ENCODE measurements at places on chromosomes 11 and 22.

DNA sequence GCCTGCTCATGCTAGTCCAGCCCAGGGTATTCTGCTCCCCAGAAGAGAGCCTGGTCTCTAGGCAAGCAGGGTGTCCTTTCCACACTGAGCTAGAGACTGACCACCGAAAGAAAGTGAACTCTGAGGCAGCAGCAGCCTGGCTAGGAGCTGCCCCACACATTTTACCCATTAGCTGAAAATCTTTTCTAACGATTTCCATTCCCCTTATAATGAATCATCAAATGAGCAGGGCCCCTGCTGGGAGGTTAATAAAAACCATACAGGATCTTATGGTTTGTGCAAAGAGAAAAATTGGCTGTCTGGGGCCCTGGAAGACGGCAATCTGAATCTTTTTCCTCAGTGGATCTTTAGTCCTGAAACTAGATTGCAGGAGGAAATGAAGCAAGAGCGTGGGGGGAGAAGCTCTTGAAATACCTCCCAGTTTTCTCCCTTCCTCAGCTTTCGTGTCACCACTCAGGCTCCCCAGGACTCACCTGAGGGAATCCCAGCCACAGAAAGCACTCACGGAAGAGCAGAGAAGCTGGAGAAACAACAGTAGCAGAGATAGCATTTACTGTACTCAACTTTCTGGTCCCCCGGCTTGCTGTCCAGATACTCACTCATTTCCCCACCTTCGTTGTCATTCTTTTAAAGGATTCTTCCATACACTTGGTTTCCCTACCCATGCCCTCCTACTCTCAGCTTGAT is 74.7 kb upstream of the CD44 start:
- DNase-seq: no peak

GRCh38 chr11:29243616-29244015 is 773.2 kb downstream of the KCNA4 start:
- DNase-seq: no peak

- peak; percentile 42 for DNase-seq
These were observed 572 bp upstream of the APLP2 start for GRCh38 chr11:130068986-130069658.

DNA sequence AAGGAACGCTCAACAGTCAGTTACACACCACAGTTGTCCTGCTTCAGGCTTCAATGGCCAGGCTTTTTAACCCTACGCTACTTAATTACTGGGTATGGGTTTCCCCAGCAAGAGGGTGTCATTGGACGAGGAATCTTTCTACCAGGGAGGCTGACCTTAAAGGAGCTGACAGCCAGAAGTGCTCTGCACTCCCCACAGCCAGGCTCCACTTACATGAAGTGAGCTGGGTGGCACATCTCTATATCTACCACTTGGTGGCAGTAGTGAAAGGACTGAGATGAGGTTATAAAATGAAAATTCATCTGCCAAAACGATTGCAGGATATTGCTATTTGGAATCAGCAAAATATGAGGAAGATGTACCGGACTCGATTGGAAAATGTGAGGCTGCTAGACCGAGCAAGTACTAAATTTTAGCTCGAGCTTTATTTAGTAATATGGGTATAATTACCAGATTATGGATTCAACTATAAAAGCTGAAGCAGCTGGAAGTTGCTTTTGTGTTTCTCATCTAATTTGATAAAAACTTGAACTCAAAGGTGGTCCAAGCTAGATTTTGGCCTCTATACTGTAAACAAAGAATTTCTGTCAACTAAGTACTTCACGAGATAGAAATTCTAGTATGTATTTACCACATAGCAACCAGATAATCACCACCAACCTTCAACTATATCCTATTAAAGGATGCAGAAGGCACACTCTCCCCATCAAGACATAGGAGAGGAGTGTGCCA is 53.9 kb upstream of the CEP126 start:
- DNase-seq: peak; percentile 11

- DNase-seq: no peak
These were observed 44.9 kb upstream of the ETS1 start for GRCh38 chr11:128632141-128632791.

- no peak for DNase-seq
These were observed 77.7 kb downstream of the KCNC1 start for GRCh38 chr11:17812091-17812864.

DNA sequence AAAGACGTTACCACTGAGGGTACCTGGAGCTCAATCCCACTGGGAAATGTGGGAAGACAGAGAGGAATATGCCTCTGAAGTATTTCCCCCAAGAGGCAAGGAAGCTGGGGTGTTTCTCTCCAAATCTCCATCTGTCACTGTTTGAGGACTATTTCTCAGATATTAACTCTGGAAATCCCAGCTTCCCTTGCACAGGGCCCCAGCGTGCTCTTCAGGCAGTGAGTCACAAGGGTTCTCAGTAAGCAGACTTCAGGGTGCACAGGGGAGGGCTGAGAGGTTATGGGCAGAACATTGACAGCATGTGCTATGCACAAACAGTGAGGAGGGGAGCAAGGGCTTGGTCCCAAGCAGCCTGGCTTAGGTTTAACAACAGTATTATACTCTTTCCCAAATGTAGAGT is 60.9 kb upstream of the EED start:
- DNase-seq: peak; percentile 31

DNA sequence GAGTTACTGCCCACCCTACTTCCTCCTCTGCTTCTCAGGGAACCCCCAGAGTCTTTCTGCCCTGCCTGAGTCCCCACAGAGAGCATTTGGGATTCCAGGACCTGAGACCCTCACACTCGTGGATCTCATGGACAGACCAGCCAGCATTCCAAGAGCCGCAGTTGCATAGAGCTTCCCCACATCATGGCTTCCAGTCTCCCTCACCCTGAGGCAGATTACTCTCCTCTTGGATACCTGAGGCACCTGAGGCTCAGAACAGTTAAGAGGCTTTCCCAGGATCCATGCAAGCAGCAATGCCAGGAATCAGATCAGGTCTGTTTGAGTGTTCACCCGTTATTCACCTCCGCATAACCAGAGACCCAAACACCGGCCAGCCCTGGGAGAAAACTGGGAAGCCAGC is 102.2 kb downstream of the TRIM29 start:
- DNase-seq: no peak

DNA sequence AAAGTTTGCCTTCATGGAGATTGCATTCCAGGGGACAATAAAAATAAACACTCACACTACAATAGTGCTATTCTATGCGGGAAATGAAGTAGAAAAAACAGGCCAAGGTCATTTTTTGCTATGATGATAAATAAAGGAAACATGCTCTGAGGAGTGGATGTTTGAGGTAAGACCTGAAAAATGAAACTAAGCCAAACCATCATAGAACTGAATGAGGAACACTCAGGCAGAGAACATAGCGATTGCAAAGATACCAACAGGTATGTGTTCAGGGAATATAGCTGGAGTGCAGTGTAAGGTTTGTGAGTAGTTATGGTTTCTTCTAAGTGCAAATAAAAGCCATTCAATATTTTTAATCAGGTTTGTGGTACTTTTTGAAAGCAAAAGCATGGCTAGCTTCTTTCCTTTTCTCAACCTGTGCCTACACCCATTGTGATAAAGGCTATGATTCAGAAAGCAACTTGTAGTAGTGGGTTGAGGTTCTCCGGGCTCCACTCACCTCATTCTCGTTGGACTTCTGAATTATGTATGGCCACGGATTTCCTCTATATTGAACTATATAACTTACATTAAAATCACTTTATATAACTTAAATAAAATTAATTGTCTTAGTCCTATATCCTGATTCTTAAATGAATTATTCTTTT is 278.2 kb upstream of the CHORDC1 start:
- DNase-seq: no peak

DNA sequence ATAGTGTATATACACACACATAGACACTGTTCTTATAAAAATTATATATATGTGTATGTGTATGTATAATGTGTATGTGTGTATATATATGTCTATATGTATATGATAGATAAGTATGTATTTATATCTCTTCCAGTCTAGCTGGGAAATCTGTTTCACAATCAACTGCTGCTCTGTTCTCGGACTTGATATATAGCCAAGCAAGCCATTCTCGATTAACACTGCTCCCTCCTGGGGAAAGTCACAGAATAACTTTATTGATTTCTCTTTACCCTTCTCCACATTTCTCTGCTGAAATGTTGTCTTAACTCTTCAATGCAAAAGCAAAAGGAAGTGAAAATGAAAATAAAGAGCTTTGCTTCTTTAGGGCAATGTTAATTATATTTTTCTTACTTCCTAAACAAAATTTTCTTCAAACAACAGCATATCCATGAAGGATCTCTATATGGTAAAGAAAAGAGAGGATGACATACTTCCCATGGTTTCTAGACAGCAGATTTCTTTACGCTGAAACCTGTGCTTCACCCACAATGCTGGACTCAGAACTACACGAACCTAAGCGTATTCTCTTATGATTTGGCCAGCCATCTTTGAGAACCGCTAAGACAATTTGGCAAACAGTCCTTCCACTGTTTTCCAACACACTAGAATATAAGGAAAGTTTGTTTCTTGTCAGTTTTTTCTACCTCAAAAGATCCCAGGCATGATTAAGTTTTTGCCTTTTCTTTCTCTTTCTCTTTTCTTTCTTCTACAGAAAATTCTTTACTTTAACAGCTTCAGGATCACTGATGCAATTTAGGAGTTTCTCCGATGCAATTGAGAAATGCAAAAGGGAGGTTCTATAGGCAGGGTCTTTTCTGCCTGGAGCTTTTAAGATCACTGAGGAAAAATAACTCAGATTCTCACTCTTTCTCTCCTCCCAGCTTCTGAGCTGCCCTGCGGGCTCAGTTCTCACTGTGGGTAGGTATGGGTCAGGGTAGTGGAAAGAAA is 1.9 kb downstream of the BLID start:
- no peak for DNase-seq

DNA sequence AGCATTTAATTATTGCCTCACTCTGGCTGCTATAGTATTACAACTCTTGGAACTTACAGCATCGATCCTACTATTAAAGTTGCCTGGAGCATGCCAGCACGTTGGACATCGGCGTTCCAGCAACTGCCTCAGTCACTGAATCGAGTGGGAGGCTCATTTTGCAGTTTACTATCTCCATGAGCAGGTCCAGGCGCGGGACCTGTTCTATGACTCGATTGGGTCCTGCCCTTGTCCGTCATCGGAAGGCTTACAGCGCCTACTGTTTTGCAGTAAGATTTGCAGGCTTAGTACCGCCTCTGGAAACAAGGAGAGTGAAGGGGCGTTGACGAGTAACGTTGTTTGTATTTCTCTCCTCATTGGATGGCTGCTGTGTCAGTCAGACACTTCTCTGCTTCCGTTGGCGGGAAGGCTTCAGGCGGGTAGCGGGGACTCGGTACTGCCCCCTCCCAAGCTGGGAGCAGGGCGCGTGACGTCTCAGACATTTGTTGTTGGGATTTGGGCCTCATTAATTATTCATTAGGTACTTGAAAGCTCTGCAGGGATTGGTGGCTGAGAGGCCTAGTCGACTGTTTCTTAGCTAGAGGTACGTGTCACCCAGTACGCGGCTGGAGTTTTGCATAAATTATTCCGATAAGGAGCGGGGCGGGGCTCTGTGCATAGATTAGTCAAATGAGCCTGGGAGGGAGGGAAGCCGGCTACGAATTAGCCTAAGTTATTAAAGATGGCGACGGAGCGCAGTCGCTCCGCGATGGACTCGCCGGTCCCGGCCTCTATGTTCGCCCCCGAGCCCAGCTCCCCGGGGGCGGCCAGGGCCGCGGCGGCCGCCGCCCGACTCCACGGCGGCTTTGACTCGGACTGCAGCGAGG is at the start of gene GTPBP1:
Gene GTPBP1 (plus strand): TSS at position 710 of the 866 bp plus-strand sequence. CDS start 12 bp downstream, at position 722.
- peak; percentile 100 for DNase-seq

- no peak for DNase-seq
These were observed 34.9 kb upstream of the PHOX2A start for GRCh38 chr11:72278905-72279304.

DNA sequence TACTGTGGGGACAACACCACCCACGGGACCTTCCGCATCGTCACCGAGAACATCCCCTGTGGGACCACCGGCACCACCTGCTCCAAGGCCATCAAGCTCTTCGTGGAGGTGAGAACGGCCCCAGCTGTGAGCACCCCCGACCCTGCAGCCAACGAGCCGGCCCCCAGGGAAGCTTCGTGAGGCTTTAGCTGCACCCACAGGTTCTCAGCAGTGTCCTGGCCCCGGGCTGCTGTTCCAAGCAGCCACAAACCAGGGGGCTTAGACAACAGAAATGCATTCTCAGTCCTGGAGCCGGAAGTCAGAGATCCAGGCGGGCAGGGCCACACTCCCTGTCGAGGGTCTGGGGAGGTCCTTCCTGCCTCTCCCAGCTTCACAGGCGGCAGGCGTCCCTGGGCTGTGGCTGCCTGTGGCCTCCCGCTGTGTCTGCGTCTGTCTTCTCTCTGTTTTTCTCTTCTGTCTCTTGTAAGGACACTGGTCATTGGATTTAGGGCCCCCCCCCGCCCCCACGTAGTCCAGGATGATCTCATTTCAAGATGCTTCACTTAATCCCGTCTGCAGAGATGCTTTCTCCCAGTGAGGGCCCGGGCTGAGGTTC is 12.5 kb downstream of the MUC5B start:
- no peak for DNase-seq

DNA sequence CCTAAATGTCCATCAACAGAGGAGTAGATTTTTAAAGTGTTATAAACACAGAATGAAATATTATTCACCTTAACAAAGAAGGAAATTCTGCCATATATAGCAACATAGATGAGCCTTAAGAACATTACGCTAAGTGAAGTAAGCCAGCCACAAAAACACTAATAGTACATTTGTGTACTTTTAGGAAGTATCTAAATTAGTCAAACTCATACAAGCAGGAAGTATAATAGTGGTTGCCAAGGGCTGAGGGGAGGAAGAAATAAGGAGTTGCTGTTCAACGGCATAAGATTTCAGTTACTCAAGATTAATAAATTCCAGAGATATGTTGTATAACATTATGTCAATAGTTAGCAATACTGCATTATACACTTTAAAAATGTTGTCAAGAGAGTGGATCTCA is 181.7 kb upstream of the ZC3H12C start:
- peak; percentile 31 for DNase-seq

GRCh38 chr11:88173956-88174355 is 1.3 kb downstream of the RAB38 start:
- DNase-seq: no peak

DNA sequence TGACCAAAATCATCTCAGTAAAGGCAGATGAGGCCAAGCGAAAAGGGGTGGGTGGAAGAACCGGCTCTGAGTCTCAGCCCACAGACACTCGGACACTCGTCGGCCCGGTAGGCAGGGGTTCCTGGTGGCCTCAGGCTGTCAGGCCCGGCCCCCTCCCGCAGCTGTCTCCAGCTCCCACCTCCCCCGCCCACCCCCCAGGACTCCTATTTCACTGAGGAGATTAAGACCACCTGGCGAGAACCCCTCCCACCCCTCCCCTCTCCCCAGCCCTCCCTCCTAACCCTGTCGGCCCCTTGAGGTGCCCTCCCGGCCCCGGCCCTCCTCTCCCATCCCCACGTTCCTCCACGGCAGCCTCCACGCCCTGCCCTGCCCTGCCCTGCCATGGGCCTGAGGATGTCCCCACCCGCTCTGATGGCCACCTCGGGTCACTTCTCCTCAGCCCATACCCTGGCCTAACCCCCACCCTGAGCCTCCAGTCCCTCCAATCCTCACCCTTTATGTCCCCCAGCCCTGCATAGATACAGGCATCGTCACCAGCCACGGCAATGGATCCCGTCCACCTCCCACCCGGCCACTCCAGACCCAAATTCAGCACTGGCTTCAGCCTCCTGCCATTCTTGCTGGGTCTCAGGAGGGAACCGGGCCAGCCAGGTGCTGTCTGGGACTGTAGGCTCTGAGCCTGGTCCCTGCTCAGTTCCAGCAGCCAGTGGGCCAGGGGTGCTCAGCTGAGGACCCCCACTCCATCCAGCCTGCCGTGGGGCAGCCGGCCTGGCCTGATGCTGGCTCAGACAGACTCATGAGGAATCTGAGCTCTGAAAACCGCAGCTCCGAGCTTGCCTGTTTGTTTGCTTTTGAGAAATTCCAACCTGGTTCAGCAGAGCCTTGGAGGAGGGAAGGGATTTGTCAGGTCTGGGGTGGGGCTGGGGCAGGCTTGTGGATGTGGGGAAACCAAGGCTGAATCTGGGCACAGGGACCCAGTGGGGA is 9.8 kb upstream of the TBX1 start:
- DNase-seq: no peak
